Kidney capillary endothelial cell (primary cell): ENCODE measurements at places on chromosomes 7 and 10.

GRCh38 chr10:22976534-22976933 lies 48.7 kb downstream of the ARMC3 start:
- no peak for DNase-seq

DNA sequence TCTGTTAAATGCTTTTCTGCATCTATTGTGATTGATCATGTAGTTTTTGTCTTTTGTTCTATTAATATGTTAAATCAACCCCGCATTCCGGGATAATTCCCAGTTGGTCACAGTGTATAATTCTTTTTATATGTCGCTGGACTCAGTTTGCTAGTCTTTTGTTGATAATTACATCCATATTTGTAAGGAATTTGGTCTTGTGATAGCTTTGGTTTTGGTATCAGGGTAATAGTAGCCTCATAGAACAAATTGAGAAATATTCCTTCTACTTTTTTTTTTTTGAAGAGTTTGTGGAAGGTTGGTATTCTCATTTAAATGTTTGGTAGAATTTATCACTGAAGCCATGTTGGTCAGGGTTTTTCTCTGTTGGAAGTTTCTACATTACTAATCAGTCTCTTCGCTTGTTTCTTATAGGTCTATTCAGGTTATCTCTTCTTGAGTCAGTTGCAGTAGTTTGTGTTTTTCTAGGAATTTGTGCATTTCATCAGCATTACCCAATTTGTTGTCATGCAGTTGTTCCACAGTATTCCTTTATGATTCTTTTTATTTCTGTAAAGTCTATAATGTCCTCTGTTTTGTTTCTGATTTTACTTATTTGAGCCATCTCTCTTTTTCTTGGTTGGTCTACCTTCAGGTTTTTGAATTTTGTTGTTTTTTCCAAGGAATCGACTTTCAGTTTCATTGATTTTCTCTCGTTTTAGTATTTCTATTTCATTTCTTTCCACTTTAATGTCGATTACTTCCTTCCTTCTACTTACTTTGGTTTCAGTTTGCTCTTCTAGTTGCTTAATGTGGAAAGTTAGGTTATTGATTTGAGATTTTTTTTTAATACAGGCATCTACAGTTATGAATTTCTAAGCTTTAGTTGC lies 64.6 kb upstream of the GJD4 start:
- no peak for DNase-seq

DNA sequence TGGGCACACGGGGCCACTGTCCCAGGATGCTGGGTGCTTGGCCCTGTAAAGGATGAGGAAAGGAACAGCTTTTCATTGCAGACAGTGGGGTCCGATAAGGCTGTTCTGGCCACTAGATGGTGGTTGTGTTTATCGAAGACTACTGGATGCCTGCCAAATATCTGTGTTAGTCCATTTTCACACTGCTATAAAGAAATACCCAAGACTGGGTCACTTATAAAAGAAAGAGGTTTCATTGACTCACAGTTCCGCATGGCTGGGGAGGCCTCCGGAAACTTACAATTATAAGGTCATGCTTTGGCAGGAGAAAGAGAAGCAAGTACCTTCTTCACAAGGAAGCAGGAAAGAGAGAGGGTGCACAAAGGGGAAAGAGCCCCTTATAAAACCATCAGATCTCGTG lies 32.2 kb upstream of the GARS1 start:
- DNase-seq, result no peak

GRCh38 chr7:107078517-107078966 lies 34.0 kb downstream of the PRKAR2B start:
- DNase-seq, result peak; percentile 75

DNA sequence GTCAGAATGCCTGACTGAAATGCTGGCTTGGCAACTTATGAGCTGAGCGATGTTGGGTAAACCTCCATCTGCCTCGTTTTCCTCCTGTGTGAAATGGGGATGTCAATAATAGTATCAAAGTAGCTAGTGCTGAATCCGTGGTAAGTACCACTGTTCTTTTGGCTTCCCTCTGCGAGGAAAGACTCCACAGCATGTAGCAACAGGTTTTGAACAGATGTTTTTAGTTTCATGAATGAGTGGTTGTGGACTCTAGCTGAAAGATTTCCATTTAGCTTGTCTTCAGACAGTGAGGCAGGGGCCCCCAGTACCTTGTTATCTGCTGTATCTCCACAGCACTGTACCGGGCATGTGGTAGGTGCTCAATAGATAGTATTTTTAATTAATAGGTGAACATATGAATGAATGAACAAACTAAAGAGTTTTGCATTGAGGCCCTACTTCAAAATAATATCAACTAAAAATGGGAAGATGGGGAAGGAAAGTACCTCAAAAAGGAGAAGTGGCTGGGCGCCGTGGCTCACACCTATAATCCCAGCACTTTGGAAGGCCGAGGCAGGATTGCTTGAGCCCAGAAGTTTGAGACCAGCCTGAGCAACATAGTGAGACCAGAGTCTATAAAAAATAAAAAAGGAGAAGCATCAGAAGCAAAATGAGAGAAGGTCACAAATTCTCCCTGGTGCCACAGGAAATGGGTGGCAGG lies 5.6 kb upstream of the DLG5 start:
- DNase-seq, result no peak
